ENCODE measurements at places on chromosomes 5 and 9. TPM values are rescaled to one million over a fixed set of nuclear protein-coding genes. Genes with fewer than 3 reads are reported as not detected.
A peak's percentile ranks its signal among the peaks of the same experiment; 100 is the strongest.

Gene NUTM2G
- total RNA-seq, result not detected

Gene INSL6
- not detected for total RNA-seq

Gene BTNL3
- not detected for total RNA-seq

Gene CDH9
- not detected for total RNA-seq

Gene PCDHA3
- not detected for total RNA-seq

Gene PITX1
- not detected for total RNA-seq

Gene OR1N1
- total RNA-seq, result not detected

GRCh38 chr9:129714511-129715061 lies 38.3 kb downstream of the PTGES start:
- no peak for DNase-seq
- no peak overlapping the region for H3K27ac ChIP-seq
- H3K27me3 ChIP-seq, result peaks cover 2% of the 10 kb centered on the region
- peaks cover 23% of the 10 kb centered on the region for H3K4me1 ChIP-seq
- no peak overlapping the region for H3K4me3 ChIP-seq

- H3K4me3 ChIP-seq, result no peak overlapping the region
- DNase-seq, result no peak
- H3K4me1 ChIP-seq, result no peaks in the 10 kb centered on the region
- no peak overlapping the region for H3K27ac ChIP-seq
- H3K27me3 ChIP-seq, result peaks cover 4% of the 10 kb centered on the region
- no peaks in the 10 kb centered on the region for H3K36me3 ChIP-seq
These were observed 9.9 kb upstream of the SH3TC2 start for GRCh38 chr5:149072791-149073190.

- DNase-seq, result no peak
- H3K27me3 ChIP-seq, result peaks cover 36% of the 10 kb centered on the region
- peaks cover 4% of the 10 kb centered on the region for H3K4me1 ChIP-seq
- no peaks in the 10 kb centered on the region for H3K36me3 ChIP-seq
These were observed 6.0 kb upstream of the CCNJL start for GRCh38 chr5:160318409-160318808.

DNA sequence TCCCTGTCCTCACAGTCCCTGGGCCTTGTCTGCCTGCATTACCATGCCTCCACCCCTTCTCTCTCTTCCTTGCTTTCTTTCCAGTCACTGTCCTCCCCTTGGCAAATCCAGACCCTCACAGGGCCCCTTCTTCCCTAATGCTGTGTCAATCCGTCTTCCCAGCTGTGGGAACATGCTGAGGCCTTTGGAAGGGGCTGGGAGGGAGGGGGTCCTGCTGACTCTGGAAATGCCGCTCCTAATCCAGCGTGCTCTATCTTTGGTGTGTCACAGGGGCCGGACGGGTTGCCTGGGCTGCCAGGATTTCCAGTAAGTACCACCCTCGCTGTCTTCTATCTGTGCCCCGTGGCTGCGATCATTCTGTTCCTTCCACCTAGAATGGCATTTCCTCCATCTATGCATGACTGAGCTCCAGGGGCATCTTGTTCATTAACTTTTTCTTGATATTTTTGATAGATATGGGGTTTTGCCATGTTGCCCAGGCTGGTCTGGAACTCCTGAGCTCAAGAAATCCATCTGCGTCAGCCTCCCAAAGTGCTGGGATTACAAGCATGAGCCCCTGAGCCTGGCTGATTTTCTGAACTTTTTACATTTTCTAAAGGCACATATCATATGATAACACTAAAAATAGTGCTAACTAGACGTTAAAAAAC lies 64.5 kb upstream of the TGFBR1 start:
- no peak overlapping the region for H3K27ac ChIP-seq
- H3K27me3 ChIP-seq, result peaks cover 5% of the 10 kb centered on the region
- peaks cover 12% of the 10 kb centered on the region for H3K36me3 ChIP-seq
- no peak overlapping the region for H3K4me3 ChIP-seq

DNA sequence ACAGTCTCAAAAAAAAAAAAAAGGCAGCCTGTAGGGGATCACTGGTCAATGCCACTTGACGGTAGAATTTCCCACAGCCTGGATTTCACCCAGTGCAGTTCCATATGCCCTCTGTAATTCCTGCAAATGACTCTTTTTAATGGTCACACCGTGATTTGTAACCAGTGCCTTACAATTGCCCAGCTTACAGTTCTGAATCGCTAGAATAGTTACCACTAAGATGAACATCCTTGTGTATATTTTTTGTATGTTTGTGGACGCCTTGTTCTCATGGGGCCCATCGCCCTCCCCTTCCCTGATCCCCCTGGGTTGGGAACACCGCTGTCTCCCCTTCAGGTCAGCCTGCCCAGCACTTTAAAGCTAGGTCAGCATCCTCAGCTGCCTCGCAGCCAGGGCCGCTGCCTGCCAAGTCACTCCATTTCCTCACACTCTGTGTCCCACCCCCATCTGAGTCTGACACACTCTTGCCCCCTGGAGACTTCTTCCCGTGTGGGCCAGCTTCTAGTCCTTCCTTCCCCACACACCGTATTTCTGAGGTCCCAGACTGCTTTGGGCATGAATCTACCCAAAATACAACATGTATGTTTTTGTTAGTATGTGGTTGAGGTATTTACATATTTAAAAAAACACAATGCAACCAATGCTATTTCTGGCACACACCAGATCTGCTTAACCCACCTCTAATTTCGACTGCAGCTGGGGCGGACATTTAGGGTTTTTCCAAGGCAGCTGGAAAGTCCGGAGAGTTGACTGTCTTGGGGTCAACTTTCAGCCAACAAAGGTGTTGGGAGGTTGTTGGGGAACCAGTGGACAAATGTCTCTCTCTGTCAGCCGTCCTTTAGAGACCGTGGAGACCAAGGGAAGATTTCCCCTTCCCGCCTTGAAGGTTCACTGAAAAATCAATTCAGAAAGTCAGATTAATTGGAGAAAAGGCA lies 120.5 kb upstream of the NEK6 start:
- peaks cover 6% of the 10 kb centered on the region for H3K27me3 ChIP-seq
- no peak overlapping the region for H3K4me3 ChIP-seq
- H3K27ac ChIP-seq, result no peak overlapping the region
- H3K4me1 ChIP-seq, result no peaks in the 10 kb centered on the region

DNA sequence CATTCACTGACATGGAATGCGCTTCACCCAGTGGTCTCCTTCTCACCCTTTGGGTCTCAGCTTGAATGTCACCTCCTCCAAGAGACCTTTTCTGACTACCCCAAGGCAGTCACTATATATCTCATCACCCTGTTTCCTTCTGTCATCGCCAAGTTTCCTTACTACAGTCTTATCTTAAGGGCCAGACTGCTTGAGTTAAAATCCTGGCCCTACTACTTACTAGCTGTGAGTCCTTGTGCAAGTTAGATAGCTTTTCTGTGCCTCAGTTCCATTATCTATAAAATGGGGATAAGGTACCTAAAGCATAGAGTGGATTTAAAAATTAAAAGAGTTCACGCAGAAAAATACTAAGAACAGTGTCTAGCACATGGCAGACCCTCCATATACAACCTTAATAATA lies 132.4 kb downstream of the GABBR2 start:
- DNase-seq, result no peak
- H3K27ac ChIP-seq, result peak overlapping the region; percentile 2
- peaks cover 60% of the 10 kb centered on the region for H3K27me3 ChIP-seq

DNA sequence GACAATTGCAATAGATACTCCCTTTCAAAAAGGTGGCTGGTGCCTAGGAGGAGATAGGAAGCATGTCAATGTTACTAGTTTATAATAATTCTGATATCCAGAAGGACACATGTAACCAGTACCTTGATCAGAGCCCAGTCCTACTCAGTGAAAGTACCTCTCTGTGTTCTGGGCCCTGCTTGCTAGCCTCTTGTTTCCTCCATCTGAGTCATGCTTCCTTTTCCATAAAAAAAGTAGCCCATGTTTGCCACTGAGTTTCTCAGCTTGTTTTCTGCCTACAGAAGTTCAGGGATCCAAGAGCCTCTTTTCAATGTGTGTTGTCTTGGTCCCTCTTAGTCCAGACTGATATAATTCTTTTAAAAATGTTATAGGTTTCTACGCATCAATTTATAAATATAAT lies 149.0 kb downstream of the SSBP2 start:
- no peak overlapping the region for H3K4me3 ChIP-seq

DNA sequence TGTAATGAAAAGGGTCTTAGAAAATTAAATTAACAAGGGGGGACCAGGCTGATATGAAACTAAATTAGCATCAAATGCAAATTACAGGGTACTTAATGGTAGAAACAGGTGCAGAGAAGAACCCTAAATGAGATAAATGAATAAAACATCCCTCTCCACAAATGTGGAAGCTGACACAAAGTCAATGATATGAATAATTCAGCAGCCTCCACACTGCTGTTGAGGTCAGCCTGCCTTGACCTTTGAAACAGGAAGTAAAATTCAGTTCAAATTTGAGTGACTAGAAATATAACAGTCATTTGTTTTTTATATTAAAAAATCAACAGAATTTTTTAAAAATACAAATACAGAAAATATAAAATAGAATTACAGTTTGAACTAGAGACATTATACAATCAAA lies 40.0 kb downstream of the EBF1 start:
- H3K27me3 ChIP-seq, result peaks cover 27% of the 10 kb centered on the region
- no peaks in the 10 kb centered on the region for H3K36me3 ChIP-seq
- no peak overlapping the region for H3K27ac ChIP-seq
- peaks cover 2% of the 10 kb centered on the region for H3K4me1 ChIP-seq

GRCh38 chr5:95895251-95895650 lies 66.4 kb downstream of the ELL2 start:
- H3K4me1 ChIP-seq, result no peaks in the 10 kb centered on the region
- no peak for DNase-seq
- H3K4me3 ChIP-seq, result no peak overlapping the region
- no peak overlapping the region for H3K27ac ChIP-seq
- peaks cover 11% of the 10 kb centered on the region for H3K36me3 ChIP-seq
- no peaks in the 10 kb centered on the region for H3K27me3 ChIP-seq

GRCh38 chr9:34233672-34234071 lies 54.8 kb downstream of the UBAP1 start:
- DNase-seq, result no peak
- no peak overlapping the region for H3K27ac ChIP-seq
- H3K27me3 ChIP-seq, result no peaks in the 10 kb centered on the region
- H3K4me1 ChIP-seq, result no peaks in the 10 kb centered on the region
- no peak overlapping the region for H3K4me3 ChIP-seq

DNA sequence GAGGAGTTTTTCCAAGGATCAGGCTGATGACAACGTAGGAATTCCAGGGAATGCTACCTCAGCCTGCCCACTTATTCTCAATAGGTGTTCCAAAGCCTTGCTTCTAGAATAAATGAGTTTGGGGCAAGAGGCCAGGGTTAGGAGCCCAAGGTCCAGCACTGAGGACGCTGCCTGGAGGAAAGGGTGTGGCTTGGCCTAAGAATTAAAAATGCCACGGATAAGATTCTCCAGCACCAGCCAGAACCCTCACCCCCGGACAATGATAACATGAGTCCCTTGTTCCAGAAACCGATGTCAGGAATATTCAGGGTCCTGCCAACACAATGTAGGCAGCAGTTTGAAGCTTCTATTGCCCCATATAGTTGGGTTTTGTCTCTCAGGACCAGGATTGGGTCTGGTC lies 7.6 kb downstream of the SPRY4 start:
- no peak overlapping the region for H3K27ac ChIP-seq
- H3K36me3 ChIP-seq, result no peaks in the 10 kb centered on the region
- no peak overlapping the region for H3K4me3 ChIP-seq
- no peak for DNase-seq
- H3K4me1 ChIP-seq, result peaks cover 33% of the 10 kb centered on the region

- no peak overlapping the region for H3K4me3 ChIP-seq
- no peak overlapping the region for H3K27ac ChIP-seq
- no peaks in the 10 kb centered on the region for H3K4me1 ChIP-seq
- peaks cover 6% of the 10 kb centered on the region for H3K27me3 ChIP-seq
- DNase-seq, result no peak
These were observed 275.2 kb downstream of the ADGRV1 start for GRCh38 chr5:90833753-90834152.

DNA sequence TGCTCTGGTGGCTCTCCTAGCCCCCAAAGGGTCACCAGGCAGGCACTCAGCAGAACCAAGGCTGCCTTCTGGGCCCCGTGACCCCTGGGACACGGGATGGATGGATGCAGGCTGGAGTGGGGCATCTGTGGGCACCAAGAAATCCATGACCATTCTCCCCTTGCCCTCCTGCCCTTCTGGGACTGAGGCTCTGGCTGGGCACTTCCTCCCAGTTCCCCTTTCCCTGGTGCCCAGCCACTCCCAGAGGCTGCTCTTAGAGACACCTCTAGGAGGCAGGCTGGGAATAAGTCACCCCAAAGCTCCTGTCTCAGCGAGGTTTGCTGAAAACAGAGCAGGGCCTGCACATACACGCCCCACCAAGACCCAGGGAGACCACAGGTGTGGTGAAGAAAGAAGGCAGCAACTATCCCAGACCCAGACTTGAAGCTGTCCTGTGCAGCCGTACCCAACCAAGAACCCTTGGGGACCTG lies 943 bp downstream of the STING1 start:
- H3K27me3 ChIP-seq, result no peaks in the 10 kb centered on the region
- H3K4me1 ChIP-seq, result peaks cover 44% of the 10 kb centered on the region
- peak overlapping the region; percentile 95 for H3K27ac ChIP-seq
- peak overlapping the region; percentile 82 for H3K4me3 ChIP-seq
- peak; percentile 28 for DNase-seq

- no peaks in the 10 kb centered on the region for H3K36me3 ChIP-seq
- H3K27ac ChIP-seq, result no peak overlapping the region
- no peaks in the 10 kb centered on the region for H3K27me3 ChIP-seq
- H3K4me3 ChIP-seq, result no peak overlapping the region
These were observed 151.1 kb upstream of the MPDZ start for GRCh38 chr9:13430368-13431221.

GRCh38 chr5:100790170-100790665 lies 112.9 kb downstream of the ST8SIA4 start:
- H3K27me3 ChIP-seq, result no peaks in the 10 kb centered on the region
- H3K4me1 ChIP-seq, result peaks cover 14% of the 10 kb centered on the region
- H3K36me3 ChIP-seq, result peaks cover 6% of the 10 kb centered on the region

- H3K36me3 ChIP-seq, result no peaks in the 10 kb centered on the region
- no peak overlapping the region for H3K4me3 ChIP-seq
- H3K27ac ChIP-seq, result no peak overlapping the region
- no peak for DNase-seq
- H3K4me1 ChIP-seq, result peaks cover 3% of the 10 kb centered on the region
- no peaks in the 10 kb centered on the region for H3K27me3 ChIP-seq
These were observed 180.9 kb downstream of the AOPEP start for GRCh38 chr9:94907264-94907936.

- no peaks in the 10 kb centered on the region for H3K4me1 ChIP-seq
- no peak overlapping the region for H3K27ac ChIP-seq
- no peaks in the 10 kb centered on the region for H3K36me3 ChIP-seq
- DNase-seq, result no peak
These were observed 208.5 kb downstream of the ROR2 start for GRCh38 chr9:91741522-91741921.
